Endodermal cell (in vitro differentiated cells): ENCODE measurements at places on chromosomes 2 and 18. TPM values are rescaled to one million over a fixed set of nuclear protein-coding genes. Genes with fewer than 3 reads are reported as not detected.

DNA sequence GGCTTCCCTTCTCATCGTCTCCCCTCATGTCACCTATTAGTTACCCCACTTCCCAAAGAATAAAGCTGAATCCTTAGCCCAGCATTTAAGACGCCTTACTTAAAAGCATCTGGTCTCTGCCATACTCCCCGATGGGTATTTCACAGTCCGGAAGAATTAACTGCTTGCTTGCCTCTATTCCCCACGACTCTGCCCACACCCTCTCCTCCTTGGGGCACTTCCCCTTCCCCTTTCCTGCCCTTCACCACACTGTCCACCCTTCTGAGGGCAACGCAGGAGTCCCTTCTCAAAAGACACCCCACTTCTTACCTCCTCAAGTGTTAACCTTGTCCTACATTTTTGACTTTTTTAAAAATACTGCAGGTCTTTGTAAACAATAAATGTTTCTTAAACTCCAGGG lies 60.1 kb upstream of the RMP24 start:
- no peaks in the 10 kb centered on the region for H3K4me1 ChIP-seq
- no peak for DNase-seq
- no peak overlapping the region for H3K27ac ChIP-seq
- no peaks in the 10 kb centered on the region for H3K27me3 ChIP-seq
- no peaks in the 10 kb centered on the region for H3K36me3 ChIP-seq

GRCh38 chr2:230901006-230901405 lies 24.0 kb downstream of the GPR55 start:
- H3K27me3 ChIP-seq, result no peaks in the 10 kb centered on the region
- no peak for DNase-seq
- no peak overlapping the region for H3K4me3 ChIP-seq
- H3K4me1 ChIP-seq, result peaks cover 5% of the 10 kb centered on the region

DNA sequence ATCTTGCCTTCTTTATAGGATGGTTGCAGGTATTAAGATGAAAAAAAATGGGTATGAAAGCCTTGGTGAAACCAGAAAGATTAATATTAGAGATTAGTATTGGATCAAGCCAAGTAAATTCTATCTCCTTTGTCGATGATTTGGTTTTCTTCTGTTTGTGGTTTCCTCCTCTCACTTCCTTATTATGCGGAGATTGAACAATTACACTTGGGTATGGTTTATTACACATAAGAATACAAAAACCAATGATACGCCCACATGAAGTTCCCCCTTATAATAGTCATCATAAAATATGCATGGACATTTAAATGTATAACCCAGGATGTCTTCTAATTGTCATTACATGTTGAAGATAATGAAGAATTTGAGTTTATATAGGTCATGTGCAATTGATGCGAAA lies 4.9 kb downstream of the LTBP1 start:
- H3K36me3 ChIP-seq, result no peaks in the 10 kb centered on the region
- no peak for DNase-seq
- no peak overlapping the region for H3K4me3 ChIP-seq
- no peaks in the 10 kb centered on the region for H3K27me3 ChIP-seq
- no peak overlapping the region for H3K27ac ChIP-seq

DNA sequence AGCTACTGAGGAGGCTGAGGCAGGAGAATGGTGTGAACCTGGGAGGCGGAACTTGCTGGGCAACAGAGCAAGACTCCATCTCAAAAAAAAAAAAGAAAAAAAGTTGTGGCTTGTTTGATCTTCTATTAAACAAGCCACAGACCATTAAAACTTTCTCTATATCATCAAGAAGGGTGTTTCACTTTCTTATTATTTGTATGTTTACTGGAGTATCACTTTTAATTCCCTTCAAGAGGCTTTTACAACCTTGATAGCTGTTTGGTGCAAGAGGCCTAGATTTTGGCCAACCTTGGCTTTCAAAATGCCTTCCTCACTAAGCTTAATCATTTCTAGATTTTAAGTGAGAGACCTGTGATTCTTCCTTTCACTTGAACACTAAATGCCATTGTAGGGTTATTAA lies 339.1 kb downstream of the TSN start:
- H3K27ac ChIP-seq, result no peak overlapping the region
- no peak overlapping the region for H3K4me3 ChIP-seq
- H3K36me3 ChIP-seq, result no peaks in the 10 kb centered on the region
- no peaks in the 10 kb centered on the region for H3K27me3 ChIP-seq

TUBB8B gene
- 0.69 TPM in 1 of 3 replicates, not detected in the others for total RNA-seq

DNA sequence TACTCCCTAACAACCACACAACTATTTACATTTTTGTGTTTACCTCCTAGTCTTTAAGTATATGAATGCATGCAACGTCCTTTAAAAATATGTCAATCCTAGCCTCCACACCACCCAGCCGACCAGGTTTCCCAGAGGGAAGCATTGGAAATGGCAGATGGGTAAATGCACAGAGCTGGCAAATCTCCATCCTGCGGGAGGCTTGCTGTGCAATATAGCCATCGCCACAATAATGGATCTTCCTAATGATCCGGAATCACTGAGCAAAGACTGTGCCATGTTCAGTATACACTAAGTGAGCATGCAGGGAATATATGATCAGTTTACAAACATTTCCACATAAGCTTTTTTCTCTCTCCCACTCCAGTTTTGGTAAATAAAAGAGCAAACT lies 131.8 kb downstream of the NEDD4L start:
- peaks cover 4% of the 10 kb centered on the region for H3K4me1 ChIP-seq
- peaks cover 4% of the 10 kb centered on the region for H3K36me3 ChIP-seq
- no peak for DNase-seq
- no peaks in the 10 kb centered on the region for H3K27me3 ChIP-seq
- H3K4me3 ChIP-seq, result no peak overlapping the region
- no peak overlapping the region for H3K27ac ChIP-seq

EMILIN2 gene
- 6.4 to 15.0 TPM (median 14.2 TPM) in 3 replicates for total RNA-seq

DNA sequence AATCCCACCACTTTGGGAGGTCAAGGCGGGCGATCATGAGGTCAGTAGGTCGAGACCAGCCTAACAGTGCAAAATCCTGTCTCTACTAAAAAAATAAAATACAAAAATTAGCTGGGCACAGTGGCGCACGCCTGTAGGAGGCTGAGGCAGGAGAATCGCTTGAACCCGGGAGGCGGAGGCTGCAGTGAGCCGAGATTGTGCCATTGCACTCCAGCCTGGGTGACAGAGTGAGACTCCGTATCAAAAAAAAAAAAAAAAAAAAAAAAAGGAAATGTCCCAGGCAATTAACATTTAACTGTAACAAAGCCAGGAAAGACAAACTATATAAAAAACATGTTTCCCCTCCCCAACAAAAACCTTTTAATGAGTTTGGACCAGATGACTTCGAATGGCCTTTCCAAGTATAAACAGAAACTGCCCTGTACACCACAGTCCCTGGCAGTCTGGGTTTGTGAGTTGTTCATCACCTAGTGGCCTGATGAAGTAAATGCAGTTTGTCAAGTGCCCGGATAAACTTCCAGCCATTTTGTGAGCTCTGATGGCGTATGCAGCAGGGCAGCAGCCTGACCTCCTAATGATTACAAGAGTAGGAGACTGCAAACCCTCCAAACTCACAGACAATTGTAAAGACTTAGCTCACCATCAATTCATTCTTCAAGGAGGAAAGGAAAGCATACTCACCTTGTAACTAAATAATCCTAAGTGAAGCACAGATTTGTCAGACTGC lies 16.6 kb upstream of the PCBP1 start:
- no peak overlapping the region for H3K4me3 ChIP-seq
- H3K27ac ChIP-seq, result peak overlapping the region; percentile 80
- H3K27me3 ChIP-seq, result no peaks in the 10 kb centered on the region

CAPG gene
- total RNA-seq, result 113 to 119 TPM (median 119 TPM) in 3 replicates

ATP6V1B1 gene
- 0.33 TPM in 1 of 3 replicates, not detected in the others for total RNA-seq

DNA sequence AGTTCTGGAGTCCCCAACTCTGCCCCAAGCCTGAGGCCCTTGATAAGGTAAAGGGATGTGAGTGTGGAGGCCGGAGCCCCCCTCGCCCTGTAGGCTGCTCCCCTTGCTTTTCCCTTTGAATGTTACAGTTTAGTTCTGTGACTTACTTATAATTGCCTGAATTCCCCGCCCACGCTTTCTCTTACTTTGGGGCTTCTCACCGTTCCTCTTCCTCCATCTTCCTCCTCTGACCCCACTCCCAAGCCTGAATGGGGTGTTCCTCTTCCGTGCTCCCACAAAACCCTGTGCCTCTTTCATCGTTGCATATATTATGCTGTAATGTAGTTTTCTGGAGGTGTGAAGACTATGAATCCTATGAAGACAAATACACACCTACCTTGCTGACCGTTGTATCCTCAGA lies 15.0 kb upstream of the IL1RN start:
- H3K4me3 ChIP-seq, result no peak overlapping the region
- no peaks in the 10 kb centered on the region for H3K36me3 ChIP-seq
- H3K27me3 ChIP-seq, result peaks cover 93% of the 10 kb centered on the region
- no peak for DNase-seq

DNA sequence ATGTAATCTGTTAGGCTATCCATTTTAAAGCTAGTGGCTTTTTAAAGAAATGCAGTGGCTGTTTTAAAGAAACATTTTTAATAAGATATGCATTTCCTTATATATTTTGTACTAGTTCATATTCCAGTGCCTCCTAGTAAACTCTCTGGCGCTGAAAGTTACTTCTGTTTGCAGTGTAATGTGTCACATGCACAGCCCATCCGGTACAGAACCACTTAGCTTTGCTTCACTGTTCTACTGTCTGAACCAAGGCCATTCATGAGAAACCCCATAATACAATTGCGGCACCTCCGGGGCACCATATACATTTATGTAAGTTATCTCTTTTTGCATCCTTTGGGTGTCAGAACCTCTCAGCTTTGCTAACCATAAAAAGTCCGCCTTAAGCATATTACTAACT lies 114.6 kb upstream of the KCTD1 start:
- H3K36me3 ChIP-seq, result no peaks in the 10 kb centered on the region
- H3K4me3 ChIP-seq, result no peak overlapping the region
- H3K27me3 ChIP-seq, result peaks cover 80% of the 10 kb centered on the region

ROCK1 gene
- 45.7 and 49.6 TPM in 2 replicates for total RNA-seq

- H3K27me3 ChIP-seq, result no peaks in the 10 kb centered on the region
- no peak overlapping the region for H3K4me3 ChIP-seq
- no peak for DNase-seq
- no peaks in the 10 kb centered on the region for H3K4me1 ChIP-seq
- no peak overlapping the region for H3K27ac ChIP-seq
Observed at GRCh38 chr2:200856806-200857205, 7.7 kb downstream of the CLK1 start.

- H3K27me3 ChIP-seq, result no peaks in the 10 kb centered on the region
- H3K36me3 ChIP-seq, result no peaks in the 10 kb centered on the region
- H3K4me1 ChIP-seq, result no peaks in the 10 kb centered on the region
- no peak for DNase-seq
Observed at GRCh38 chr2:163748420-163748819, 12.6 kb upstream of the FIGN start.

DNA sequence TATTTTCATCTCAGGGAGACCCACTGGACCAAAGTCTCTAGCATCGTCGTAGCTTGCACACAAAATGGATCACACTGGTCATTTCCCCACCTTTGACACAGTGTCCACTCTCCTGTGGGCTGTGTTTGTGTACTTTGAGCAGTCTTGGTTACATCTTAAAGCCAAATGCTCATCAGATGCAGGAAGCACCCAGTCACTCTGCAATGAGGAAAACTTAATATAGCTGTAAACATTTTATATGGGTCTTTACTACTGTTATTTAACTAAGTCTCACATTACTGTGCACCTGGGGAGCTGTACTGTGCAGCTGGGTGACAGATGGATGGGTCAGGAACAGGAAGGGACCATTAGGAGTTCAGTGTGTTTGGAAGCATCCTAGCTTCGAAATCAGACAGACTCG lies 109.0 kb upstream of the CXCR4 start:
- no peaks in the 10 kb centered on the region for H3K27me3 ChIP-seq
- H3K27ac ChIP-seq, result no peak overlapping the region
- H3K4me1 ChIP-seq, result peaks cover 15% of the 10 kb centered on the region
- DNase-seq, result no peak
- H3K36me3 ChIP-seq, result no peaks in the 10 kb centered on the region

SCYGR6 gene
- total RNA-seq, result not detected in 3 replicates

GRCh38 chr2:57876313-57876712 lies 170.3 kb upstream of the VRK2 start:
- no peaks in the 10 kb centered on the region for H3K36me3 ChIP-seq
- H3K27me3 ChIP-seq, result no peaks in the 10 kb centered on the region
- no peak overlapping the region for H3K27ac ChIP-seq
- no peaks in the 10 kb centered on the region for H3K4me1 ChIP-seq

- no peak for DNase-seq
- no peak overlapping the region for H3K4me3 ChIP-seq
- H3K36me3 ChIP-seq, result no peaks in the 10 kb centered on the region
- peaks cover 8% of the 10 kb centered on the region for H3K4me1 ChIP-seq
- H3K27ac ChIP-seq, result no peak overlapping the region
Observed at GRCh38 chr2:12286347-12286746, 430.4 kb upstream of the TRIB2 start.

- DNase-seq, result no peak
- H3K27me3 ChIP-seq, result no peaks in the 10 kb centered on the region
- H3K27ac ChIP-seq, result no peak overlapping the region
Observed at GRCh38 chr2:160551259-160551658, 57.7 kb upstream of the RBMS1 start.

OTX1 gene
- 11.7 and 12.9 TPM in 2 replicates for total RNA-seq

DCDC2C gene
- total RNA-seq, result not detected in 2 replicates

DNA sequence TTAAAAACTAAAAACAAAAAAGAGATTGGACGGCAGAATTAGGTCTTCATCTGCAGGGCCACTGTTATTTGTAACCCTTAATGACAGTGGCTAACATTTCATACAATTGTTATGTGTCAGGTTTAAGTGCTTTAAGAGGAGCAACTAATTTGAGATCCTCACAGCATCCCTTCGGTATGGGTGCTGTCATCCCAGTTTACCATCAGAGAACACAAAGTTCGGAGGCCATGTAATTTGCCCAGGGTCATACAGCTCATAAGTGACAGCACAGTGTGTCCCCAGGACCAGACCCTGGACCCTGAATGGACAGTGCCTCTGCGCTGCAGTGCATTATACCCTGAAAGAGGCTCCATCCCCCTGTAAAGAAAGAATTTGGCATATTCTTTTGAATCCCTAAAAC lies 114.7 kb downstream of the FEZ2 start:
- no peak overlapping the region for H3K4me3 ChIP-seq
- no peak overlapping the region for H3K27ac ChIP-seq
- no peaks in the 10 kb centered on the region for H3K27me3 ChIP-seq
- H3K4me1 ChIP-seq, result no peaks in the 10 kb centered on the region

PIGN gene
- total RNA-seq, result 35.0 to 38.4 TPM (median 38.2 TPM) in 3 replicates

DNA sequence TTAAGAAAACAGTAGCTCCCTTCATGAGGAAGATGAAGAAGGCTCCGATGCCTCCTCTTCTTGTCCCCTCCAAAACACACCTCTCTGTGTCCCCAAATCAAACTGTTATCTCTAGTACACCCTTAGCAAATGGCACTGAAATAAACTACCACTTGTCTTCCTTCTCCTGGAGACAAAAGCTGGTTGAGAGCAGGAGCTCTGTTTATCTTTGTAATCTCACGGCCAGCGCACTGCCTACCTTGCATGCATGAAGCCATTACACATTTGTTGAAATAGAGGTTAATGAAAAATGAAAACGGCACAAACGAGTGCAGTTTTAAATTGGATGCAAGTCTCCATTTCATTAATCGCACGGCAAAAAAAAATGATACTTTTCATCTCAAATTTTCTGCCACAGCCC lies 113.7 kb downstream of the EPB41L3 start:
- H3K4me3 ChIP-seq, result no peak overlapping the region
- no peaks in the 10 kb centered on the region for H3K36me3 ChIP-seq
- H3K27ac ChIP-seq, result no peak overlapping the region
